ENCODE measurements at places on chromosomes 3 and 15.

DNA sequence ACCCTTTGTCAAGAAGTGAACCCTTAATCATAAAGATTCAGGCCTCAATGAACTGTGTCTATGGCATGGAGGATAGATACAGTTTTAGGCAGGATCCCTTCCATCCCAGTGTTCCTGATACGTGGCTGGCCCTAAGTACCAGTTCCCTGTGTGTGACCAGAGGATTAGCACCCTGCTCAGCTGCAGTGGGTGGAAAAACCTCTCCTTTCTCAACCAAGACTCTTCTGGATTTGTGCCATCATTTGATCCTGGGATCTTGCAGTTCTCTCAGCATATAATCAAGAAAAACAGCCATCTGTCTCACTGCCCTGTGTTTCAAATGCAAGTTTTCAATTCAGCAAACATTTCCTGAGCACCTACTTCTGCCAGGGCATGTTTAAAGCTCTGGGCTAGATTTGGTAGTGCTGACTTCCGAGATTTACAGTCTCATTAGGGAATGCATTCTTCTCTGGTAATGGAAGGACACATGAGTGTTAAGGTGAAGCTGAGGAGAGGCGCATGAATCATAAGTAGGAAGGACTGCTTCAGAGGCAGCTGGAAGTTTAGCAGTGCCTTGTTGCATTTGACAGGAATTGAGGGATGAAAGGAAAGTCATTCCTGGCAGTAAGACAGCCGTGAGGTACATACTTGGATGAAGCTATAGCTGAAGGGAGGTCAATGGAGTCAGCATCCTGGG lies 388.3 kb downstream of the MFSD1 start:
- no peak for DNase-seq

GRCh38 chr3:53939086-53939582 lies 47.5 kb upstream of the SELENOK start:
- DNase-seq = no peak

DNA sequence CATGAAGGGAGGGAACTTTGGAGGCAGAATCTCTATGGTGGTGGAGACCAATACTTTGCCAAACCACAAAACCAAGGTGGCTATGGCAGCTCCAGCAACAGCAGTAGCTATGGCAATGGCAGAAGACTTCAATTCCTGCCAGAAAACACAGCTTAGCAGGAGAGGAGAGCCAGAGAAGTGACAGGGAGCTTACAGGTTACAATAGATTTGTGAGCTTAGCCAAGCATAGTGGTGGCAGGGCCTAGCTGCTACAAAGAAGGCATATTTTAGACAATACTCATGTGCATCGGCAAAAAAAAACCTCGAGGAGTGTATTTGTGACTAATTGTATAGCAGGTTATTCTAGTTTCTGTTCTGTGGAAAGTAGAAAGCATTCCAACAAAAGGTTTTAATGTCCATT lies 6.4 kb upstream of the CSTA start:
- DNase-seq = no peak

DNA sequence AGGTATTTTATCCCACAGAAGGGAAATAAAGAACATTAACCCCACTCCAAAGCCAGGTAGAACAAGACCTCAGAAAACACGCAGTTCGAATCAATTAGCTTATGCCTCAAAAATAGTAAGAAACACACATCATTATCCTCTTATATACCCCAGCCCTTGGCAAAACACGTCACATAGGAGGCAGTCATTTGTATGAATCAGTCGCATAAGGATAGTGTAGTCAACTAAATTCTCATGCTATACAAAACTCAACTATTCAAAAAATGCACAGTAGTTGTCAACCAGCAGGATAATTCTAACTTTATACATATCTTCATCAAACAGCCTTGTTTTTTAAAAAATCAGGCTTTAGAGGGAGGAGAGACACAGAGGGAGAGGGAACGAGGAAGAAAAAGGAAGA lies 298.4 kb downstream of the FOXP1 start:
- DNase-seq = peak; percentile 46

GRCh38 chr3:108153451-108153981 lies 62.7 kb upstream of the CD47 start:
- peak; percentile 24 for DNase-seq

- DNase-seq = no peak
Observed at GRCh38 chr3:31590650-31591049, 57.9 kb downstream of the STT3B start.

DNA sequence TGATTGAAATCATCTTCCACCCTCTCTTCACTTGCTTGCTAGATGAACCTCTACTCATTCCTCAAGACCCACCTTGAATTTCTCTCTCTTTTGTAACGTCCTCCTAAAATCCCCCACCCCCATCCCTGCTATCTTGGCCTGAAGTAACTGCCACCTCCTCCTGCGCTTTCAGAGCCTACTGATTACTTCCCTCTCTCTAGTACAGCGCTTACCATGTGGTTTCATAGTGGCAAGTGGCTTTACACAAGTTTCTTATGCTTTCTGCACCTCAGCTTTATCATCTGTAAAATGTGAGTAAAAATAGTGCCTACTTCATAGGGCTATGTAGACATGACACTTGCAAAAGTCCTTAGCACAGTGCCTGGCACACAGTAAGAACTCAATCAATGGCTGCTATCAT lies 28.7 kb upstream of the DAZL start:
- DNase-seq = no peak

GRCh38 chr3:139718415-139718814 lies 40.6 kb upstream of the NMNAT3 start:
- no peak for DNase-seq

GRCh38 chr3:29481969-29482767 lies 201.3 kb downstream of the RBMS3 start:
- no peak for DNase-seq

DNA sequence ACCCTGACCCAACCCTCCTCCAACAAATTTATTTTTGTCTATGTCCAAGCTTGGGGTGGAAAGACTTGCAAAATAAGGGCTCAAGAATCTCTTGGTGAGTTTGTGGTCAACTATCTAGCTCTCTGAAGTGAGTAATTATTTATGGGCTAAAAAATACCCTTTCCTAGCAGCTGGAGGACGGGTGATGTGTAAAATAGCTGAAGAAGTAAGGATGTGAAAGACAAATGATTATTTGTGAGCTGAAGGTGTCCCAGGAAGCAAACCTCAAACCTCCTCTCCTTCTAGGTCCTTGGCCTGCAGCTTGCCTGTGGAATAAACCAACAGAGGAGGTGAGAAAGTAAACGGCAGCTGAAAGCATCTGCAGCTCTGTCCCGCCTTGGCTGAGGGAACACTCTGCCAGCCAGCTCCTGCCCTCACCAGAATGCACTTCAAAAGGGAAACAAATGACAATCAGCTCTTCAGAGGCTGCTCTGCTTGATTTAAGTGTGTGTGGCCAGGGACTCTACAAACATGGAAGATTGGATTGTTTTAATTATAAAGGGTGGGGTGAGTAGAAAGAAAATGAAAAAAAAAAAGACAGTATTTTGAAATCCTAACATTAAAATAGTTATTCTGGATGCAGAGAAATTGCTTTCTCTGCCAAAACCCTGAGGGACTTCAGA lies 60.3 kb downstream of the TM4SF4 start:
- no peak for DNase-seq
